ENCODE measurements at places on chromosomes 1 and 21.

DNA sequence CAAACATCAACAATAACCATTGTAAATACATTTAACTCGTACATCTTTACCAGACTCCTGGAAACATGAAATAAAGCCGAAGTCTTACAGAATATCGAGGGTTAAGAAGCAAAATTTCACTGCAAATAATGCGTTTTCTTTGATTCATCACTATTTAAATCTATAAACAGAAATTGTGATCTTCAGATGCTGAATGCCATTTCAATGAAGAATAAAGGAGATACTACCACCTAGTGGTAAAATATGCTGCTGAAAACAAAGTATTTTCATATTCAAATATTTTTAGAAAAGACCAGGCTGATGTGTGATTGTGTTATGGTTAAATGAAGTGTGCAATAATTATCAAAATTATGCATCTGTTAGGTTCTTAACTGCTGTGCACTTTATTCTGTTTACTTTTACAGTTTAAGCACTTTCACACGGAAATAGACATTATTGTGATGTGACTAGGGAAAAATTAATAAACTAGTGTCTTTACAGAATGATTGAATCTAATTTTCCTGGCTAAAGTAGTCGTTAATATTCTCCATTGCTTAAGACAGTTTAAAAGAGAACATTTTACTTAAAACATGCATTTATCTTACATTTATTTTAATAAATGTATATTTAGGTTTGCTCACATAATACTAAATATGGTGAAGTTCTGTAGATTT lies 1093.1 kb downstream of the MRPL39 start:
- DNase-seq: no peak

DNA sequence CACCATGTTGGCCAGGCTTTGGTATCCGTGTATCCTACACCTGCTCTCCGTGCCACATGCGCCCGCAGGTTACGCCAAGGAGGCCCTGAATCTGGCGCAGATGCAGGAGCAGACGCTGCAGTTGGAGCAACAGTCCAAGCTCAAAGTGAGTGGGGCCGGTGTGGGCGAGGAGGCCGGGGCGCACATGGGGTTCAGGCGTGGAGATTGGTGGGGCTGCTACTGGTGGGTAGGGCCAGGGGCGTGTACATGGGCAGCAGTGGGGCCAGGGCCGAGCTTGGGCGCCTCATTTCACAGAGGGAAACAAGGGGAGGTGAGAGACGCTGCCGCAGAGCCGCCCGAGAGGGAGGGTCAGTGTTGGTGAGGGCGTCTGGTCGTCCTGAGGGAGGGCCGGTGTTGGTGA lies 5.6 kb downstream of the ATAD3B start:
- DNase-seq: no peak

DNA sequence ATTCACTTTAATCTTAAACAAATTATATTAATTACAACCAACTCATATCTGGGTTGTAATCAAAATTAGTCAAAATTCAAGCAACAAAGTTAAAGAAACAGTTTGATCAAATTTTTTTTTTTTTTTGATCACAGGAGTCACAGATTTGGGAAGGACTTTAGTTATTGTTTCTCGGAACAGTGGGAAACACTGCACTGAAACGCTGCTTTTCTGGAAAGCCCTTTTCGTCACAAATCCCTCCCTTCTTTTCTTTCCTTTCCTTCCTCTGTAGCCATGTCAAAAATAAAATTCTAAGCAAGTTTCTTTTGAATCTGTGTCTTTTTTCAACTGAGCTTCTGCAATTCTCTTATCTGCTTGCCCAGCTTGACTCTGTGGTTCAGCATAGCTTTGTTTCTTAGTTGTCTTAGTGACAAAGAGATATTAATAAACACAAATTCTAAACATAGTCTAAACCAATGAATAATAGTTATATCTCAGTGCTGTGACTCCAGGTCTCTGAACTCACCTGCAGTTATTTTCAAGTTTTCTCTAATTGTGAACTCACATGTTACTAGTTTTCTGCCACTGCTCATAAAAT lies 53.8 kb downstream of the PTGS2 start:
- no peak for DNase-seq

DNA sequence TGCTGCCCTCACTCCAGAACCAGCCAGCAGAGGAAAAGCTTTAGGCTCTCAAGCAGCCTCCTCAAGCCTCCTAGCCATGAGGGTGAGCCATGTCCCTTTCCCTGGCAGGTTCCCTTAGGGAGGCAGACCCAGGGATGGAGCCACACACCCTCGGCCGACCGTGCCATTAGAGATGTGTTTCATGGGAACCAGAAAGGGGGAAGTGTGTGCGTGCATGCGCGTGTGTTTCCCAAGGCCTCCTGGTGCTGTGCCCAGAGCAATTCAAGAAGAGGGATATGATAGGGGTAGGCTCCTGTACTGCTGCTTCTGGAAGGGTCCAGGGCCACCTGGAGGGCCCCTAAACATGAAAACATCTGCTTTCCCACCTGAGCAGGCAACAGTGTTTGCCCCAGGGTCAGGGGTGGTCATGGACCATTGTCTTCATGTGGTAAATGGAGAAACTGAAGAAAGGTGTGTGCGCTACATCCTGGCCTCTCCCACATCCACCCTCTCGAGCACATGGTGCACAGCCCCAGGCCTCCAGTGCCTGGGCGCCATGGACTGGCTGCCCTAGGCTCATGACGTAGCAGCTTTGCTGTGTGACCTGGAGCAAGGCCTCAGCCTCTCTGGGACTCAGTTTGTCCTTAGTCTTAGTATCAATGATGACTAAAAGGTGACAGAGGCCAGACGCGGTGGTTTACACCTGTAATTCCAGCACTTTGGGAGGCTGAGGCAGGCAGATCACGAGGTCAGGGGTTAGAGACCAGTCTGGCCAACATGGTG lies 48.1 kb downstream of the SYF2 start:
- DNase-seq: no peak

DNA sequence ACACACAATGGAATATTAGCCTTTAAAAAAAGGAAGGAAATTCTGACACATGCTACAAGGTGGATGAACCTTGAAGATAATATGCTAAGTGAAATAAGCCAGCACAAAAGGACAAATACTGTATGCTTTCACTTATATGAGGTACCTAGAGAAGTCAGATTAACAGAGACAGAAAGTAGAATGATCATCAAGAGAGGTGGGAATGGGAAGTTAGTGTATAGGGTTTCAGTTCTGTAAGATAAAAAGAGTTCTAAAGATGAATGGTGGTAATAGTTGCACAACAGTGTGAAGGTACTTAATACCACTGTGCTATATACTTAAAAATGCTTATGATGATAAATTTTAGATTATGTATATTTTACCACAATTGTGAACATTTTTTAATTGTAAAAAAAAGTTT lies 7.2 kb downstream of the RPAP2 start:
- no peak for DNase-seq

DNA sequence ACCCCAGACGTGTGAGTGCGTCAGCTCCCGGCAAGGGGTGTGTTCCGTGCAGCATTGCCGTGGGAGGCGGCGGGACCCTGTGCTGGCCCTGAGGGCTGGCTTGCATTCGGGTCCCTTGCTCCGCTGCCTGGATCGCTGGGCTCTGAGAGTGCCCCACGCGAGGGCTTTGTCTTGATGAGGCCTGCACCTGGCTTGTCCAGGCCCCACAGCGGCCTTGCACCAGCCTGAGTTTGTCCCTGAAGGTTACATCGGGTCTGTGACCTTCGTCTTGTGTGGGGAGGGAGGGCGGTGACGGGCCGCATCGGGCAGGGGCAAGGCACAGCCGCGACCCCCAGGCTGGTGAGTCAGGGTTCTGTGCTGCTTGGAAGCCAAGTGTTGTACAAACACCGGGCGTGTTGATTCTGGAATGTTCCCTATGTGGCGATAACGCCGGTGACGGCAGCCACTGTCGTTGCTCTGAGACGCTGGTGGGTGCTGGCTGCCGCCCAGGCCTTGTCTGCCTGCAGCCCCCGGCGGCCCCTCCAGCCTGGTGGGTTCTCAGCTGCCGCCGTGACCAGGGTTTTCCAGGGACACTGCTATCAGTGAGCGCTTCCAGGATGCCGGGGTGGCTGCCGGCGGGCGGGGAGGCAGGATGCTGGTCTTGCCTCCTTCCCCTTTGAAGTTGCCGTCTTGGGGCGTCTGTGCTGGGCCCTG lies 42.9 kb downstream of the SLX9 start:
- DNase-seq: no peak

All from activated naive CD4-positive, alpha-beta T cell treated with Interleukin-2 at 50 U/mL for 16 hours (primary cell).